Stimulated activated CD8-positive, alpha-beta memory T cell treated with anti-CD3 and anti-CD28 coated beads, Interleukin-15, amount 100 ng/mL, for 48 hours (primary cell): ENCODE measurements at places on chromosomes 2 and 18.

DNA sequence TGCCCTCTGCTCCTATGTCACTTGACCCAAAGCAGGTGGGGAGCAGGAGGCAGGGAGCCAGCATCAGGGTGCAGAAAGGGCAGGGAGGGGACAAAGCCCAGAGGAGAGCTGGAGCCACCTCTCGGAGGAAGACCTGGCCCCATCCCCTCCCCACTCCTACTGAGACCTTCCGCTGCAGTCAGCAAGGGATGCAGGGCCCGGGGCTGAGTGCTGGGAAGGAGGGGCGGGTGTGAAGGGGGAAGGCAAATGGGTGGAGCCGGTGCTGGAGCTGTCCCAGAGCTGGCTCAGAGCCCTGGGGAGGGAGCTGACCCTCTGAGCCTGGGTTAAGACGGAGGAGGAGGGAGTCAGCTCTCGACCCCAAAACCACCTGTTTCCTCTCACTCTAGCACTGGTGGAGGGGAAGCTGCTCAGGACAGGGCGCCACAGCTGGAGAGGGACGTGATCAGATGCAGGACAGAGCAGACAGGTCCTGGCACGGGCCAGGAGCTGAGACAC lies 33.8 kb downstream of the HS1BP3 start:
- DNase-seq, result no peak

DNA sequence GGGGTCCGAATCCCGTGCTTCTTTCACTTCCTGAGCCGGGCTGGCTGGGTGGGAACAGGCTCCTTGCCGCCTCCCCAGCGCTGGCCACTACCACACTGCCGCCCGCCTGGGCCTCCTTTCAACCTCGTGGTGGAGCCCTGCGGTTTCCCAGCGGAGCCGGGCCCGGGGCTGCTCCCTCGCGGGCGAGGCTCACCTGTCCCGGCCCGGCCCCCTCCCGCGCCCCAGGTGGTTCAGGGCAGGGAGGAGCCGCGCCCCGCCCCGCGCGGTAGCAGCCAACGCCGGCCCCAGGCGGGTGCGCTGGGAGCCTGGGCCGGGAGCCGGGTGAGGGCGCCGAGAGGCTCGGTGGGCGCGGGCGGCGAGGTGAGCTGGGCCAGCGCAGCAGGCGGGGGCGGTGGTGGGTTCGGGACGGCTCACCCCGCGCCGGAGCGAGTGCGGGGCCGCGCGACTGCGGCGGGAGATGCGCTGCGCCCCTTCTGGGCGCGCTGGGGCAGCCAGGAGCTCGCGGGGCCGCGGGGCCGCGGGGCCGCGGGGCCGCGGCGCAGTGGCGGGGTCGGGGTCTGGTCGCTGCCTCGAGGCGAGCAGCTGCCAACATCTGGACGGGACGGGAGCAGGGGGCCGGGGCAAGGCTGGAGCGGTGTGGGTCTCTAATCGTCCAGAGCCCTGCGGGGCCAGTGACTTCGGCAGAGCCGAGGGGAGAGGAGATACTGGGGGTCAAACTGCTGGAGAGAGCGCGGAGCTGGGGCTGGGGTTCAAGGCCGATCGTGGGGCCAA lies at the start of gene LYPD6B:
Gene LYPD6B (plus strand): TSS at position 258 of the 771 bp plus-strand sequence. CDS start 92,250 bp downstream, outside the sequence.
- DNase-seq, result no peak

GRCh38 chr2:172083628-172084394 lies 1.5 kb upstream of the DLX1 start:
- no peak for DNase-seq

GRCh38 chr2:181499231-181499630 lies 42.0 kb downstream of the ITGA4 start:
- DNase-seq, result no peak

DNA sequence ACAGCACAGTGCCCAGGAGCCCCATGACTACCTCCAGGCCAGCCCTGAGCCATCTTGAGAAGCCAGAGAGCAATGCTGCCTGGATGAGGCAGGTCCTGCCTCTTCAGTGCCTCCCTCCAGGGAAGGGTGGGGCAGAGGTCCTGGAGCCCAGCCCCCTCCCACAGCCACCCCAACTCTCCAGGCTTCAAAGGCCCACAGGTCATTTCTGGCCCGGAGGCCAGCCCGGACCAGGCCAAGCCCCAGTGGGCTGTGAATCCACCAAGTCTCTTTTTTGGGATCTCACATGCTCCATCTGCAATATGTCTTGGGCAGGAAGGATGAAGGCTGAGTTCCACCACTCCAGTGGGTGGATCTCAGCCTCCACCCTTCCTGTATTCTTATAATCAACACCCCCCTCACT lies 36.7 kb downstream of the SDC1 start:
- no peak for DNase-seq

- no peak for DNase-seq
These were observed 176.4 kb upstream of the MYT1L start for GRCh38 chr2:2507417-2507997.

DNA sequence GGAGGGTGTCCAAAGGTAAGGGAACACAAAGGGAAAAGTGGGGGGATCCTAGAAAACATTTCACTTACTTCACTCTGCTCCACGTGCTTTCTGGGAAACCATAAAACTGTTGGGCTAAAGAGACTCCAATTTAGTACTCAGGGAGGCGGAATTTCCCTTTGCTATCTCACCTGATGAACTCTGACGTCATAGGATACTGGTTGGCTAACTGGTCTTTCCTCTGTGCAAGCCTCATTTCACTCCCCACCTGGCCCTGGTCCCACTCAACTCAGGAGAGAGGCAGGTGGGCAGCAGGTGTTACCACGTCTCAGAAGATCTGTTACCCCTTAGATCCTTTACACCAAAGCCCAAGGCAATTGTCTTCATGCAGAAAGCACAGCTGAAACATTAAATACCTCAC lies 51.8 kb upstream of the PMAIP1 start:
- DNase-seq, result no peak

- no peak for DNase-seq
These were observed 891.4 kb downstream of the CCDC85A start for GRCh38 chr2:57075226-57075625.

- no peak for DNase-seq
These were observed 64.9 kb upstream of the STPG4 start for GRCh38 chr2:47219970-47220369.

- DNase-seq, result no peak
These were observed 31.2 kb upstream of the C1GALT1C1L start for GRCh38 chr2:43707255-43708015.

- no peak for DNase-seq
These were observed 93.1 kb downstream of the CABLES1 start for GRCh38 chr18:23228102-23229061.

- no peak for DNase-seq
These were observed 687.0 kb downstream of the BCL11A start for GRCh38 chr2:59866436-59866835.

GRCh38 chr2:53756644-53757043 lies 11.0 kb upstream of the CHAC2 start:
- no peak for DNase-seq

DNA sequence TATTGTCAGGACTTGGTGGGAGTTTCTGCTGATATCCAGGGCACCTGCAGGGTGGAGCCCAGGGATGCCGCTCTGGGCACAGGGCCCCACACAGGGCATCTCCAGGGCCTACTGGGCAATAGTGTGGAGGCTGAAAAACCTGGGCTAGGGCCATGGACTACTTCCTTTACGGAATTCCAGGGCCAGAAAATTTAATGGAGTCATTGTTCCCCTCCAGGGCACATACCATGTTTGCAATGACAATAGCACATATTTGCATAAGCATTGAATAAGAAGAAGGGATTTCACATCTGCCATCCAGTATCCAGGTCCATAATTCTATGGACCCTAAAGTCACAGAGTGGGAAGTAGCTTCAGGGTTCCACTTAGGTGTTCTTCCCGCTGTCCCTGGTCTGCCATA lies 103.8 kb upstream of the TPO start:
- no peak for DNase-seq

- DNase-seq, result no peak
These were observed 211.5 kb downstream of the RAD51AP2 start for GRCh38 chr2:17306706-17307105.

DNA sequence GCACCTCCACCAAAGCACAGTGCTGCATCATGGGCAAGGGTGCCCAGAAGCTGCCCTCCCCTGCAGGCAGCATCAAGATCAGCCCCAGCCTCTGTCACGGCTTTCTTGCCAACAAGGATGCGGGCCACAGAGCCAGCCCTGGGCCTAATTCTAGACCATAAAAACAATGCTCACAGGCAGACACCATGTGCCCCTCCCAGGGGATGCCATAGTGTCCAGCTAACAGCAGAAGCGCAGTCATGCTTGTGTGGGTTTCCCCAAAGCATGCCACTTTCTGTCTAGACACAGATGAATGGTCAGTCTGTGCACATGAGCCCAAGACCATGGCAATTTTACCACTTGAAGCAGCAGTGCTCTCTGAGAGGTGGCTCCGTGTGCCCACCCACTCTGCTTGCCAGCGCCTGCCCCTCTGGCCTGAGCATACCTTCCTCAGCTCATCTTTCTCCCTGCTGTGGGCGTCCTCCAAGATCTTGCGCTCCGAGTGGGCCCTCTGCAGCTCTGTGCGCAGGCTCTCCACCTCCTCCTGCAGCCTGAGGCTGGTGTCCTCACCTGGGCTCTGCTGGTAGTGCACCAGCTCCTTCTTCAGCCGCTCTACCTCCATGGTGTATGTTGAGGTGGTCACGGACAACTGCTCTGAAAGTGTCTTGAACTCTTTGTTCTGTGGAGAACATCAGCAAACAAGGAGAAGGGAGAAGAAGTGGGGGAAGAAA lies 81.3 kb upstream of the ACAA2 start:
- no peak for DNase-seq

DNA sequence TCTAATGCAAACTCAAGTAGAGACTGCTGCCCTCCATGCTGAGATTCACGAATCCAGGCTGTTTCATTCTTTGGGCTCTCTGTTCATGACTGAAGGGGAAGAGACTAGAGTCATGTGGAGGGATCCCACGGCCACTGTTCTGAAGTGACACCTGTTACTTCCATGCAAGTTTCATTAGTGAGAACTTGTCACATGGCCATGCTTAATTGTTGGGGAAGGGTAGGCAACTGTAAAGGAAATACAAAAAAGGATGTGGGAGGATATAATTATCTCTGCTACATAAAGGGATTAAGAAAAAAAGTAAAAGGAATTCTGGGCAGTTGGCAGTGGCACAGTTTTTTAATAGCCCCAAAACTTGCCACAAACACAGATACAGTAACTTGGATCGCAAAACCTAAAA lies 28.0 kb upstream of the PSME4 start:
- no peak for DNase-seq

- DNase-seq, result no peak
These were observed 9.1 kb upstream of the DSG3 start for GRCh38 chr18:31438402-31438801.

DNA sequence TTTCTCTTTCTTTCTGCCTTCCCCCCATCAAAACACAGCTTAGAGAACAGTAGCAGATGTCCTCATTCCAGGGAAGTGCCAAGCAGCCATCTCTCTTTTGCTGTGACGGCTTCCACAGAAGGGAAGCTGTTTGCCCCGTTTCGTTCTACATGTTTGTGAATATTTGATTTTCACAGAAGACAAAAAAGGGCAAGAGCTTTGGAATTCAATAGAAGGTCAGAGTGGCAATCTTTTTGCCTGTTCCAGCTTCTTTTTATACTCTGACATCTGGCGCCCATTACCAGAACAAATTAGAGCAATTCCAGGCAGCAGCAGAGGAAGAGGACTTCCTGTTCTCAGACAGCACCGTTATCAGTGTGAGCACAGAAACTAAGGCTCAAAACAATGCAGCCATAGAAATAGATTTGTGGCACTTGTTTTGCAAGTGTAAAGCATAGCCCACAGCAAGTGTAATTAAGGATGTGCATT lies 79.0 kb upstream of the CDH19 start:
- DNase-seq, result no peak

- DNase-seq, result no peak
These were observed 28.5 kb downstream of the MAP3K20 start for GRCh38 chr2:173104156-173104555.

DNA sequence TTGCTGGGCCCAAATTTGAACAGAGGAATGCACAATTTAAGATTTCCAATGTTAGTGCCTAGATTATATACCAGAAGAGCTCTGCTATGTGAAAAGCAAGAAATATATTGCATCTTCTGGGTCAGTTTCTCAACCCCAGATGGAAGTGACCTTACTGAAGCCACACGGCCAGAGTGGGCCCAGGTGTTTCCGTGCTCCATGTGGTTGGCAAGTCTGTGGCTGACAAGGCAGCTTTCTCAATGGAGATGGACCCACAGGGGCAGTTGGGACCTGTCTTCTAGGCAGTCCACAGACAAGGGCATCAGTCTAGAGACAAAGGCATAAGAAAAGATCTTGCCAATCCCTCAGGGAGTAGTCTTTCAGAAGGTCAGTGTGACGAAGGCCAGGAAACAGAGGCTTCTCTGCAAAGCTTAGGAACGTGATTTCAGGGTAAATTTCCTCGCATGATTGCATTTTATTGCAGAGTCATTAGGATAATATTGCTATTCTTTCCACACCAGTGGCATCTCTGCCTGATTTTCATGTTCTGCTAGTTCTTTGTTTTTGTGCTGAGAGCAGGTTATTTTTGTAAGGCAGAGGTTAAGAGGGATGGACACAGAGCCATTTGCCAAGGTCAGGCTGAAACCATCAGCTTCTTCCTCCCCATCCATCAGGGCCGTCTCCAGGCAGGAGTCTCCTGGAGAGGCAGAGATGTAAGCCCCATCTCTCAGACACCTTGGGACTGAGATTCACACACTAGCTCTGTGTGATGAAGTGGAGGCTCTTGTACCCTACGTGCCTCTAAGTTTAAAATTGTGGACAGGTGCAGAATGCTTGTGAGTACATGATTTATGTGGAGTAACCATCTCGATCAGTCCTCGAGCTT lies 202.1 kb downstream of the ANKRD30B start:
- no peak for DNase-seq

DNA sequence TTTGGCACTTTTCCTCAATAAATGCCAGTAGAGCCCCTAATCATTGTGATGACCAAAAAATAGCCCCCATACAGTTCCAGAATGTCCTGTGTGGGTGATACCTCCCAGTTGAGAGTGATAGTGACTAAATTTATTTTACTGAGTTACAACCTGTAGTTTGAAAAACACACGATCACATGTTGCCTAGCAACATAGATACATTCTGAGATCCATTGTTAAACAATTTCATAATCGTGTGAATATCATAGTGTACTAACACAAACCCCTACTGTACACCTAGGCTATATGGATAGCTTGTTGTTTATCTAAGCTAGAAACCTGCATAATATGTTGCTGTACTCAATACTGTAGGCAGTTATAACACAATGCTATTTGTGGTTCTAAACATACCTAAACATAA lies 30.6 kb downstream of the KCMF1 start:
- no peak for DNase-seq

GRCh38 chr18:22694954-22695353 lies 238.2 kb upstream of the RBBP8 start:
- DNase-seq, result no peak

- no peak for DNase-seq
These were observed 100.7 kb upstream of the STK39 start for GRCh38 chr2:168348076-168348475.
